ENCODE measurements at places on chromosomes 11 and 22. TPM values are rescaled to one million over a fixed set of nuclear protein-coding genes. Genes with fewer than 3 reads are reported as not detected.

GRCh38 chr11:16397390-16397789, 41.0 kb upstream of the SOX6 start:
- no peaks in the 10 kb centered on the region for H3K27me3 ChIP-seq
- H3K27ac ChIP-seq: no peak overlapping the region
- H3K36me3 ChIP-seq: no peaks in the 10 kb centered on the region
- peak; percentile 15 for DNase-seq

GRCh38 chr11:115469361-115469760, 34.9 kb downstream of the CADM1 start:
- no peaks in the 10 kb centered on the region for H3K27me3 ChIP-seq
- no peak overlapping the region for H3K4me3 ChIP-seq
- no peak overlapping the region for H3K27ac ChIP-seq
- no peaks in the 10 kb centered on the region for H3K36me3 ChIP-seq
- H3K4me1 ChIP-seq: no peaks in the 10 kb centered on the region

DNA sequence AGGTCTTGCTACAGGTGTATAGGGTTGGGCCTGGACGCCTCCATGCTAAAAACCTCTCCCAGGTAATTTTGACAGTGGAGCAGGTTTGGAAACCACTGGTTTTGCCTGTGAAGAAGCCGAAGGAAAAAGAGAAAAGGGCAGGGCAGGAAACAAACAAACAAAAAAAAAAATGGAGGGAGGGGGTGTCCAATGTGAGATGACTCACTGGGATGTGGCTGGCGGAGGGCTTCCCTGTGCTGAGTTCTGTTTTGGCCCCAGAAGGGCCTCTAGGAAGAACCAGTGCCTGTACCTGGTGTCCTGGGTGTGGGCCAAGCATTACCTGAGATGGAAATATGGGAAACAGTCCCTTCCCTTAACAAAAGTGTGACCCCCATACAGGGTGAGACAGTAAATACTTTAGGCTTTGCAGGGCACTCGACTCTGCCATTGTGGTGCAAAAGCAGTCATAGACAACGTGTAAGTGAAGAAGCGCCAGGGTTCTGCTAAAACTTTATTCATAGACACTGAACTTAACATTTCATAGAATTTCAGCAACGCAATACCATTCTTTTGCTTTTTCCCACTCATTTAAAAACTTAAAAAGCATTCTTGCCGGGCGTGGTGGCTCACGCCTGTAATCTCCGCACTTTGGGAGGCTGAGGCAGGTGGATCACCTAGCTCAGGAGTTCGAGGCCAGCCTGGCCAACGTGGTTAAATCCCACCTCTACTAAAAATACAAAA, 9.5 kb upstream of the DGKZ start:
- H3K27me3 ChIP-seq: peaks cover 8% of the 10 kb centered on the region
- no peaks in the 10 kb centered on the region for H3K36me3 ChIP-seq
- no peak overlapping the region for H3K27ac ChIP-seq
- peaks cover 16% of the 10 kb centered on the region for H3K4me1 ChIP-seq
- H3K4me3 ChIP-seq: no peak overlapping the region

- H3K27ac ChIP-seq: no peak overlapping the region
- H3K27me3 ChIP-seq: no peaks in the 10 kb centered on the region
- H3K36me3 ChIP-seq: no peaks in the 10 kb centered on the region
- H3K4me1 ChIP-seq: no peaks in the 10 kb centered on the region
Observed at GRCh38 chr11:122696662-122697061, 41.1 kb downstream of the UBASH3B start.

DNA sequence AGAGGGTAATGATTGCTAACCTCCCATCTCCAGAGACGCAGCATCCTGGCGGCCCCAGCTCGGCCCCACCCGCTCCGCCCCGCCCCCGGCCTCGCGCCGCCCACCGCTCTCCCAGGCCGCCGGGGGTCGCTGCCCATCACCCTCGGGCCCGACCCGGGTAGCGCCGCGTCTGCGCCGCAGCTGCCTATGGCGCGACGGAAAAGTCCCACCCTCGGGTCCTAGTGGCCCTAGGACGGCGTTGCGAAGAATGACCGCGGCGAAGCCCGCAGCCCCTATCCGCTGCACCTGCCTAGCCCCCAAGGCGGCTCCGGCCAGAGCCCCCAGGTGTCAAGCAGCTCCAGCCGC, 457 bp downstream of the CPSF7 start:
- peaks cover 8% of the 10 kb centered on the region for H3K36me3 ChIP-seq
- H3K27me3 ChIP-seq: no peaks in the 10 kb centered on the region
- peaks cover 4% of the 10 kb centered on the region for H3K4me1 ChIP-seq

- H3K27me3 ChIP-seq: no peaks in the 10 kb centered on the region
- H3K4me1 ChIP-seq: no peaks in the 10 kb centered on the region
- no peak for DNase-seq
- no peaks in the 10 kb centered on the region for H3K36me3 ChIP-seq
- H3K27ac ChIP-seq: no peak overlapping the region
- no peak overlapping the region for H3K4me3 ChIP-seq
Observed at GRCh38 chr11:19598876-19599486, 113.7 kb upstream of the NAV2 start.

DNA sequence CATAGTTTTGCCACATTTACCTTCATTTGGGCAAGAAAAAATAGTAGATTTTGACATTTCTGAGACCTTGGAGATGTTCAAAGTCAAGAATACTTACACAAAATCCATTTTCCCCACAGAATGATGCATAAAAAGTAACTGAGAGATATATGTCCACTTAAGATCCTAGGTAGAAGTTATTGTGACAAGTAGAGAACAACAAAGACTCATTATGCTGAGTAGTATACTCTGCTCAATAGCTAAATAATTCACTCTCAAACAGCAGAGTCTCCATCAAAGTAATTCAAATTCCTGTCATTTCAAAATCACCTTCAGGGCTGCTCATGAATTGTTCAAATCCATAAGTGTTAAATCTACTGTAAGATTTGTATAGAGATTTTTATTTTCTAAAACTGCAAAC, 35.3 kb downstream of the IMMP1L start:
- H3K27ac ChIP-seq: no peak overlapping the region
- no peak for DNase-seq
- no peaks in the 10 kb centered on the region for H3K4me1 ChIP-seq
- no peaks in the 10 kb centered on the region for H3K27me3 ChIP-seq

- H3K27me3 ChIP-seq: peaks cover 46% of the 10 kb centered on the region
- H3K4me3 ChIP-seq: peak within 1 kb of the TSS; percentile 2
- no peaks in the 10 kb centered on the region for H3K36me3 ChIP-seq
- DNase-seq: peak; percentile 62
- H3K27ac ChIP-seq: no peak within 1 kb of the TSS
Observed at GRCh38 chr11:105609832-105610781, at the start of gene GRIA4. Gene GRIA4 (plus strand): TSS chr11:105610073. CDS start chr11:105610998, 925 bp downstream.

DNA sequence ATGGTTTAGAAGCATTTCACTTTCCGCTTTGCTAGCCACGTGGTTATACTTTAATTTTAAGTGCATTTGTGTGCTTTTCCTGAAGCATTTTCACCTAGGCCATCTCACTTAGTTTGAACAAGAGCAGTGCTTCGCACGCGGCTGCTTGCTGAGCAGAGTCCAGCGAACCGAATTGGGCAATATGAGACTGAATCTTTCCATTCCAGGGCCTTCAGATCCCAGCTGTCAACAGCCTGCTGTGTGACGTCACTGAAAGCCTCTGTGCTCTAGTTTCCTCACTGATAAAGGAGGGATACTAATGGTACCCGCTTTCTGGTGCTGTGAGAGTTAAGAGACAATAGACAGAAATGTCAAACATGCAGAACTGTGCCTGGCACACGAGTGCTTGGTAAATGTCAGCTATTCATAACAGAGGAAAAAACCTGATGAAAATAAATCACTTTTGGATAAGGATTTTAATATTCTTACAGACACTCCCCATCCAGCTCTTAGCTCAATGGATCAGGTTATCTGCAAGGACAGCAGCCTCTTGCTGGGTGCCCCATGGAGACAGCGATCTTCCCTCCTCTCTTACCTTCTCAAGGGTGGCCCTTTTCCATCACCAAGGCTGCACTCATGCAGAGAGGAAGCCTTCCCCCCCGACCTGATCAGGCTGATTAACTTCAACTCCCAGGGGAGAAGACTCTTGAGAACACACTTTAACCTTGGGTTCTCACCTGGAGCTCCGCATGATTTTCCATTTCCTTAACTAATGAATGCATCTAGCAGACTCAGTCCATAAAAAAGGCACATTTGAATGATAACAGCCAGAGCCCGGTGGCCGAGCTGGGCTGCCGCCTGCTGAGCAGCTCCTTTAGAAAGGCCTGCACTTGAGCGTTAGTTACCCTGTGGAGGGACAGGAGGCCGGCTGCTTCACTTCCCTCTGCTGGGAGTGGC, 3.5 kb upstream of the GLB1L3 start:
- no peaks in the 10 kb centered on the region for H3K36me3 ChIP-seq
- no peaks in the 10 kb centered on the region for H3K4me1 ChIP-seq
- H3K27me3 ChIP-seq: peaks cover 62% of the 10 kb centered on the region
- DNase-seq: peak; percentile 84

DNA sequence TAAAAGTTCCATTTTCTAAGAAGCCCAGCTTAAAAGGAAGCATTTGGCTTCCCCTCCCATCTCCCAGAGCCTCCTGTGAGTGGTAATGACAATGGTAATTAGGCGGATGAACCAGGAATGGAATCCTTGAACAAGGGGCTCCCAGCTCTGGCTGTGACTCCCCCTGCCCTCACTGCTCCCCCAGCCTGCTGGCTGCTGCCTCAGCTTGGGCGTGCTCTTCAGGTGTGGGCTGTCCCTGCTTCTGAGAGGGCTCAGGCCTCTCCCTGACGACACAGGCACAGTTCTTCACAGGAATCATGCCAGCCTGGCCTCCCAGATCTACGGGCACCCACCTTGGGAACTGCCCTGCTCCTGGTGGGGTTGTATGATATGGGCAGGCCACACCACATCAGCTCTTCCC, 81.7 kb upstream of the NARS2 start:
- H3K27ac ChIP-seq: no peak overlapping the region
- DNase-seq: no peak
- H3K27me3 ChIP-seq: no peaks in the 10 kb centered on the region

DNA sequence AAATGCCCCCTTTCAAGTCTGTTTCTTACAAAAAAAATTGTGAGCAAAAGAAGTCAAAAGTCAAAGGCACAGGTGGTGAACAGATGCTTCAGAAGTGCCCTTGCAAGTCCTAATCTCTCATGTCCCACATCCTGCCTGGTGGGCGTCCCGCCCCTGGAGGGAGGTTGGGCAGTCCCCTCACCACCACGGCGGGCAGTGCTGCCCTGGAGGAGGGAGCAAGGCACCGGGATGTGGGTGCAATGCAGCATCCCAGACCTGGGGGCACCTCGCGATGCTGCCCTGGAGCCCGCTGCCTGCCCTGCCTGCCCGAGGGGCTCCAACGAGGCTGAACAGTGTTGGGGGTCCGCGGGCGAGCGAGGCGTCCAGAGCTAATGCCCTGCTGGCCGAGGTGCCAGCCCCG, 15.9 kb downstream of the MRGPRG start:
- no peak overlapping the region for H3K27ac ChIP-seq
- no peaks in the 10 kb centered on the region for H3K36me3 ChIP-seq
- peaks cover 15% of the 10 kb centered on the region for H3K27me3 ChIP-seq
- H3K4me1 ChIP-seq: no peaks in the 10 kb centered on the region

DNA sequence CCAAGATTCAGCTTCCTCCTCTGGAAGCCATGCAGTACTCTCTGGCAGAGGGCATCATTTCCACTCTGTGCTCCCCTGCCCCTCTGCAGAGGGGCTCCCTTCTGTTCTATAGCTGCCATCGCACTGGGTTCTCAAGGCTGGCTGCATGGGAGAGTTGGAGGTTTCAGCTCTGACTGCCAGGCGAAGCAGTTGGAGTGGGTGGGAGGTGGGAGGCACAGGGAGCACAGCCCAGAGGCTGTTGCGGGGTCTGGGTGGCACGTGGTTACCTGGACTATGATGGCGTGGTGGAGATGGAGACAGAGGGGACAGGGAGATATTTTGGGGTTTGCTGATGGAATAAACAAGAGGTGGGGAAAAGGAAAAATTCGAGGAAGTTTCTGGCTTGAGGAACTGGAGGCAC, 4.8 kb downstream of the PMM1 start:
- peaks cover 27% of the 10 kb centered on the region for H3K36me3 ChIP-seq
- peaks cover 9% of the 10 kb centered on the region for H3K4me1 ChIP-seq

CCDC116 gene
- 0.37 TPM for polyA plus RNA-seq

SIDT2 gene
- polyA plus RNA-seq: 45.4 TPM

SCO2 gene
- polyA plus RNA-seq: 3.0 TPM

LMO1 gene
- polyA plus RNA-seq: not detected

CST6 gene
- 38.8 TPM for polyA plus RNA-seq

AKIP1 gene
- 15.6 TPM for polyA plus RNA-seq

LDLRAD3 gene
- polyA plus RNA-seq: 2.2 TPM

NRGN gene
- polyA plus RNA-seq: 58.5 TPM

NCR3LG1 gene
- 3.0 TPM for polyA plus RNA-seq

TMEM86A gene
- 2.6 TPM for polyA plus RNA-seq
